ENCODE measurements at places on chromosomes 3 and 15. TPM values are rescaled to one million over a fixed set of nuclear protein-coding genes. Genes with fewer than 3 reads are reported as not detected.

DNA sequence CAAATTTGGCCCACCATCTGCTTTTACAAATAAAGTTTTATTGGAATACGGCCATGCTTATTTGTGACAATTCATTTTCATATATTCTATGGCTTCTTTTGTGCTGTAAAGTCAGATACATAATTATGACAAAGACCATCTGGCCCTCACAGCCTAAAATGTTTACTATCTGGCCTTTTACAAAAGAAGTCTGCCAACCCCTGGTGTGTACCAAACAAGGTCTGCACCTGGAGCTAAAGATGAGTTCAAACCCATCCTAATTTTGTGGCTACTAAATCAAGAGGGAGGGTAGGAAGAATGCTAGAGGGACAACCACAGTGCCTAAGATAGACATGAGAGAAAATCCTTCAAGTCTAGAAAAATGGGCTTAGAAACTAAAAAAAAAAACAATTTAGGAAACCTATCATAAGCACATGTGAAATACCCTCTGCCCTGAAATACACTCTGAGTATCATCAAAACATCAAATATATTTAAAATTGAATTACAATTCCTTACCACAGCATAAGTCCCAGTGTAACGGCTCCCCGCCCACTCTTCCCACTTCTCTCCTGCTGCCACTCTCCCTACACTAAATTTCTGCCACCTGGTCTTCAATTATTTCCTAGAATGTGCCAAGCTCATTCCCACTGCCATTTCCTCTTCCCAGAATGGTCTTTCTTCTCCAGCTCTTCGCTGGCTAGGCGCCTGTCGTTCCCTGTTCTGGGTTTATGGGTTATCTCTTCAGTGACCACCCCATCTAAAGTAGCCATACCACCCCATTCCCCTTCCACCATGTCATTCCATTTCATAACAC, 950.7 kb upstream of the CFAP20DC start:
- DNase-seq = no peak

Gene NR1I2
- total RNA-seq = 0.07 TPM

GRCh38 chr3:133836497-133837158, 31.0 kb downstream of the SRPRB start:
- DNase-seq = no peak

Gene PFN2
- 187 TPM for total RNA-seq

DNA sequence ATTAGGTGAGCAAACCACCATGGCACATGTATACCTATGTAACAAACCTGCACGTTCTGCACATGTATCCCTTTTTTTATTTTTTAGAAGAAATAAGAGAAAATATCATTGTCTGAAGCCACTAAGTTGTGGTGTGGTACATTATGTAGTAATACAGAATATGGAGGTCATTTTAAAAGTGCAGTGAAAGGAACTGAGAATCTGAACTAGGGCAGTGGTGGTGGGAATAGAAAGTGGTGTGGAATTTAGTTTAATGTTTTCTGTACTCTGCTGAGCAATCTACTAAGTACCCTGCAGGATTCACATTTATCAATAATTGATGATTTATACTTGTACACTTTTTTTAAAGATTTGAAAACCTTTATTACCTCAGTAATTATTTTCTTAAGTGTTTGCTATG, 283.5 kb downstream of the CHL1 start:
- no peak for DNase-seq

Gene CNTN4
- total RNA-seq = 68.9 TPM

GRCh38 chr3:86225461-86225860, 765.5 kb downstream of the VGLL3 start:
- no peak for DNase-seq

Gene ANKRD34C
- not detected for total RNA-seq

DNA sequence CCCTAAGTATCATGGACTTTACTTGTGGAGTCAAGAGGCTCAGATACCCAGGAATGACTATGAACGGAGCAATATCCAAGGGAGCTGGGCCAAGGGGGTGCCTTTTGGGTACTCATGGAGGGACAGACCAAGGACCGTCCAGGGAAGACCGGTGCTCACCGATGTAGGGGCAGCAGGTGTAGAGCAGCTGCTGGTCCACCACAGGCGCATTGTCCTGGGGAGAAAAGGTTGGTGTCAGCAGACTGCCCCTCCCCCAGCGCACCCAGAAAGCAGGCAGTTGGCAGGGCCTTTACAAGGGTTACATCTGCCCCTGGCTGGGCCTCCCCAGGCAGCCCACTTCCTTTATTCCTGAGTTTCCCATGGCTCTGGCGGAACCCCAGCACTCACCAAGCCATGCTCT, 7.5 kb downstream of the CDAN1 start:
- DNase-seq = no peak

DNA sequence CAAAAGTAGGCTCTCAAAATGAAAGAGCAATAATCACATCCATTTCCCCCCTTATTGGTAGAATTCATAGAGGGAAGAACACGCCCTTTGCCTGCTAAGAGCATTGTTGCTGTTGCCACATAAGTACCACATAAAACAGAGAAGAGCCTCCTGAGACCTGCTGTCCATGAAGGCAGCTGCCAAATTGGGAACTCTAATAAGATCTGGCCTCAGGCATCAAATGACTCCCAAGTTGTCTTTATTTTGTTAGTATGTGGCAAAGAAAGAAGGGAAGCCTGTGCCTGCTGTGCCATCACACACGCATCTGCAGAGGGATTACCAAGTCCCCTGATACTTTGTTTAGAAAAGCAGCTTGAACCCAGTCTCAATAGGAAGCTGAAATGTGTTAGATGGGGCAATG, 23.9 kb downstream of the VGLL3 start:
- DNase-seq = no peak

Gene ACP3
- 27.8 TPM for total RNA-seq

GRCh38 chr3:30607032-30607833, 832 bp downstream of the TGFBR2 start:
- peak; percentile 21 for DNase-seq

DNA sequence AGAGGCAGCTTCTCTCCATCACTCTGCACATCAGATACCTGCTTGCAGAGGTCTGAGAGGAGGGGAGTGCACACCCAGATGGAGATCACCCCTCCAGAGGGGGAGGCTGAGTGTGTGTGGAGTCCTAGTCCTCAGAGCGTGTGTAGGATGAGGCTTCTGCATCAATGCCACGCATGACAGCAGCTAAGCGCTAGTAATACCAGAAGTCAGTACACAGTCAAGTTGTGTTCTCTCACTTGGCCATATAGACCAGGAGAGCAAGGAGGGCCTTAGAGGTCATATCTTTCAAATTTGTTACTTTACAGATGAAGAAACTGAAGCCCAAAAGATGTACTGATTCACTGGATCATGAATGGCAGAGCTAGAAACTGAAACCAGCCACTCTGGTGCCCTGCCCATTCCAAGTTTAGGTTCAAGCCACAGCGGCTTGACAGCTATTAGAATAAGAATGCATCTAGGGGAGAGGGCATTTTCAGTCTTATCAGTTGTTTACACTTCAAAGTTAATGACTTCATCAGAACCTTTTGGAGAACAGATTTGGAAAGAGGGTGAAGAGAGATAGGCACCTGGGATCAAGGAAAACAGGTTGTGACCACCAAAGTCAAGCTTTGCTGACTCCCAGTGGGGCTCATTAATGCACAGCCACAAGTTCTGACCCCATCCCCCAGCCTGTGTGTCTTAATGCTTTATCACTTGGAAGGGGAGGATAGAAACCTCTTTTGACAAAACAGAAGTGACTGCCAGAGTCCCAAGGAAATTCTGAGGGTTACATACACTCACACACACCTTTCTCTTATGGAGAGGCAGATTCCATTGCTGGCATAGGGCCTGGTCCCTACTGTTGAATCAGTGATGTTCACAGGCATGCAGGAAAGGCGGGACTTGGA, 310.3 kb downstream of the CHST2 start:
- no peak for DNase-seq

GRCh38 chr15:78855746-78856145, 16.9 kb upstream of the MORF4L1 start:
- DNase-seq = no peak

Gene CTXN2
- 0.25 TPM for total RNA-seq

All from mesothelial cell of epicardium (in vitro differentiated cells).